ENCODE measurements at places on chromosomes 13 and 19. TPM values are rescaled to one million over a fixed set of nuclear protein-coding genes. Genes with fewer than 3 reads are reported as not detected.

PTGIR gene
- total RNA-seq: not detected

GRK1 gene
- total RNA-seq: not detected

SLC1A6 gene
- not detected for total RNA-seq

KLK2 gene
- total RNA-seq: 0.53 TPM

F2RL3 gene
- total RNA-seq: not detected

MEIS3 gene
- 8.7 TPM for total RNA-seq

NRTN gene
- total RNA-seq: 0.51 TPM

ZNF709 gene
- total RNA-seq: 0.26 TPM

METTL21C gene
- total RNA-seq: not detected

GADD45B gene
- total RNA-seq: 26.1 TPM

FFAR1 gene
- total RNA-seq: not detected

CEACAM20 gene
- not detected for total RNA-seq

COL5A3 gene
- 0.51 TPM for total RNA-seq

ACP7 gene
- 0.77 TPM for total RNA-seq

KLC3 gene
- 99.5 TPM for total RNA-seq

FGF14 gene
- total RNA-seq: 0.13 TPM

SHISA7 gene
- total RNA-seq: not detected

CERS1 gene
- 0.13 TPM for total RNA-seq

CEP89 gene
- 5.0 TPM for total RNA-seq

FGF21 gene
- total RNA-seq: not detected

ZNF530 gene
- 3.9 TPM for total RNA-seq

KCNRG gene
- 4.2 TPM for total RNA-seq

VSTM2B gene
- not detected for total RNA-seq

PEG3 gene
- 0.53 TPM for total RNA-seq

TINCR gene
- 4.2 TPM for total RNA-seq

C19orf67 gene
- not detected for total RNA-seq
